ENCODE measurements at places on chromosomes 7 and 10.
A peak's percentile ranks its signal among the peaks of the same experiment; 100 is the strongest.

DNA sequence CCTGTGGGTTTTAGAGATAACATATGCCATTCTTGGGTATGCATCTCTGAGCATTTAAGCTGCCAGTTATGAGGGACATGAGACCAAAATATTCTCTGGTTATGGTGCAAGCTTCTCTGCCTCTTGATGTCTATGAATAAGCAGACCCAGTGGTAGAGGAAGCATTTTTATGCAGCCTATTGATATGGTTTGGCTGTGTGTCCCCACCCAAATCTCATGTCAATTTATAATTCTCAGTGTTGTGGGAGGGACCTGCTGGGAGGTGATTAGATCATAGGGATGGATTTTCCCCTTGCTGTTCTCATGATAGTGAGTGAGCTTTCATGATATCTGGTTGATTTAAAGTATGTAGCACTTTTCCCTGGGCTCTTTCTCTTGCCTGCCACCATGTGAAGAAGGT is 187.2 kb downstream of the ARHGAP12 start:
- no peak for DNase-seq

DNA sequence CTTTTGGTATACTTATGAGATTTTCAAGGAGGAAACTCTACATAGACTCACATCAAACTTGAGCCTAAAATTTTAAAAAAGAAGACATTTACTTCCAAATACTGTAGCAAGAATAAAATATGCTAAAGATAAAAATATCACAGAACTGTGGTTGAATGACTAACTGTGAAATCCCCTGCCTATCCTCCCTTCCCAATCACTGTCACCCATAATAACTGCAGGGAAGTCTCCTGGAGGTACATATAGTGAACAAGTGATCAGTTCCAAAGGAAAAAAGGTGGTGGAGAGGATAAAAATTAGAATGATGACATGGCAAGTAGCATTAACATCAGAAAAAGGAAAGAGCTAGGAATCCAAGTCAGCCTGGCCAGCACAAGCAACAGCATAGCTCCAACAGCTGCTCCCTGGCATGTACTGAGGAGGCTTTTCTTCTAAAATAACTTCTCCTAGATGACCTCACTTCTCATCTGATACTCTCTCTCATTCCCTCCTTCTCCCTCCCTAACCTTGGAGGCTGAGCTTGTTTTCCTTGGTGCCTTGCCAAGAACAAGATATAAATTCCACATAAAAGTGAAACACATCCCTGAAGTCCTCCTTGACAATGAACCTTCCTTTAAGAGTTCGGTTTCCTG is 124.0 kb downstream of the IQUB start:
- DNase-seq, result peak; percentile 28

- DNase-seq, result no peak
Observed at GRCh38 chr10:113021268-113022040, 71.4 kb downstream of the TCF7L2 start.

DNA sequence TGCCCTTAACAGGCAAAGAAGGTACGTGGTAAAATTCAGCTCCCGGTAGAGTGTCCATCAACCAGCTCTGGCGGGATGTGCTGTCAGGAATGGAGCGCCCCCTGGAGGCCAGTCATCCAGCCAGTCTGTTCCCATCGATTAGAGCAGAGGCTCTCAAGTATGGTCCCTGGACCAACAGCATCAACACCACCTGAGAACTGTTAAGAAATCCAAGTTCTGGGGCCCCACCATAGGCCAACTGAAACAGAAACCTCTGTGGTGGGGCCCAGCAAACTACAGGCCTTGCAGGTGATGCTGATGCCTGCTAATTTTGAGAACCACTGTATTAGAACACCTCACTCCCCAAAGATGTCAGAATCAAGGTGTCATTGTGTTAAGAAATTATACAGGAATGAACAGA is 109.2 kb downstream of the DPY19L1 start:
- DNase-seq, result no peak

GRCh38 chr7:80722616-80723195 is 84.3 kb downstream of the CD36 start:
- no peak for DNase-seq

GRCh38 chr7:135128931-135129330 is 18.9 kb upstream of the TMEM140 start:
- no peak for DNase-seq

- DNase-seq, result no peak
Observed at GRCh38 chr7:1943933-1944618, 274.0 kb downstream of the ELFN1 start.
